ENCODE measurements at places on chromosomes 5 and 9.

DNA sequence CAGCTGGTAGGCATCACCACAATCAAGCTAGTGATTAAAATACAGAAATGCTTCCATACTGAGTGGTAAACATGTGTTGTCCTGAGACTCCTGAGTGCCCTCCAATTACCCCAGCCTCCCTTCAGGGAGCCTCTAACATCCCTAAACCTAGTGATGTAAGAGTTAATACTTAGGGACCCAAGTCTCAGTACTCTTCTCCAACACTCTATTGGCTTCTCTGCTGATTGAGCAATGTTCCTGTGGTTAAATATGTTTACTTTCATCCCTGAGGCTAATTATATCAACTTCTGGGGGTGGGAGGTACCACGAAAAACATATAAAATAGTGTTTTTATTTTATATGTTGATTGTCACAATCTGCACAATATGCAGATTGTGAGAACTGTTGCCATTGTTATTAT lies 5.0 kb downstream of the GRXCR2 start:
- DNase-seq = no peak

- DNase-seq = no peak
Observed at GRCh38 chr5:169744336-169744735, 107.3 kb downstream of the DOCK2 start.

DNA sequence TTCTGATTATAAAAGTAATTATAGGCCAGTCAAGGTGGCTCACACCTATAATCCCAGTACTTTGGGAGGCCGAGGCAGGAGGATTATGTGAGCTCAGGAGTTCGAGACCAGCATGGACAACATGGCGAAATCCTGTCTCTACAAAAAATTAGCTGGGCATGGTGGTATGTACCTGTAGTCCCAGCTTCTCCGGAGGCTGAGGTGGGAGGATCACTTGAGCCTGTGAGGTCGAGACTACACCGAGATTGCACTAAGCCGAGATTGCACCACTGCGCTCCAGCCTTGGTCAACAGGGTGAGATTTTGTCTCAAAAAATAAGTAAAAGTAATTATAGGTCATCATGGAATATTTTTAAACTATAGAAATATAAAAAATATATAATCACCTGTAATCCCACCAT lies 18.1 kb downstream of the IRF1 start:
- DNase-seq = no peak

DNA sequence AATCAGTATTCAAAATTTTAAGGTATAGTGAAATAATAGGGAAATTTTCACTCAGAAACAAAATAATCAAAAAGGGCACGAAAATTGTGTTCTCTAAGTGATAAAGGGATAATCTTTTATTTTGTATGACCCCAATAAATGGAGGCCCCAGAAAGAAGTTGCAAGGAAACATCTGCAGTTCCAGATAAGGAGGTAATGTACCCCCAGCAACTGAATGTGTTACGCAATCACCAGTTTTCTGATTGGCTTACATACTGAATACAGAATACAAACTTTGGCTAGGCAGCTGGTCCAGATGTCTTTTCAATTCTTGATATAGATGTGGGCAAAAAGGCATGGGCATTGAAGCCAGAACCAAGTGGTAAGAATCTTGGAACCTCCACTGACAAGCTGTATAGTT lies 1.7 kb upstream of the TOPORS start:
- DNase-seq = no peak

DNA sequence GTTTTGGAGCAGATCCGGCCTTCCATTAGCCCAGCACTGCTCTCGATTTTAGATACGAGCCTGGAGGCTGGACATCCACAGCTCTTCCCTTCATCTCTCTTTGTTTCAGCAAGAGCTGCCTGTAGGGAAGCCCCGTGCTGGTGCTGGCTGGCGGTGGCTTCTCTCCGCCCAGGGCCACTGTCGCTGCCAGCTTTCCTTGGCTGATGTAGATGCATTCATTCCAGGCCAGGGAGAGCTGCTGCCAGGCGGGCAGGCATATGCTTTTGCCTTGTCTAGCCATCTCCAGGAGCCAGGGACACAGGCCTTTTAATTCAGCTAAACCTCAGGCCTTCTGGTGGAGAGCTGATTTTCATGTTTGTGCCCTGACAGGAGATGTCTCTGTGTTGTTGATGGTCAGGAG lies 409.3 kb upstream of the CLINT1 start:
- no peak for DNase-seq

DNA sequence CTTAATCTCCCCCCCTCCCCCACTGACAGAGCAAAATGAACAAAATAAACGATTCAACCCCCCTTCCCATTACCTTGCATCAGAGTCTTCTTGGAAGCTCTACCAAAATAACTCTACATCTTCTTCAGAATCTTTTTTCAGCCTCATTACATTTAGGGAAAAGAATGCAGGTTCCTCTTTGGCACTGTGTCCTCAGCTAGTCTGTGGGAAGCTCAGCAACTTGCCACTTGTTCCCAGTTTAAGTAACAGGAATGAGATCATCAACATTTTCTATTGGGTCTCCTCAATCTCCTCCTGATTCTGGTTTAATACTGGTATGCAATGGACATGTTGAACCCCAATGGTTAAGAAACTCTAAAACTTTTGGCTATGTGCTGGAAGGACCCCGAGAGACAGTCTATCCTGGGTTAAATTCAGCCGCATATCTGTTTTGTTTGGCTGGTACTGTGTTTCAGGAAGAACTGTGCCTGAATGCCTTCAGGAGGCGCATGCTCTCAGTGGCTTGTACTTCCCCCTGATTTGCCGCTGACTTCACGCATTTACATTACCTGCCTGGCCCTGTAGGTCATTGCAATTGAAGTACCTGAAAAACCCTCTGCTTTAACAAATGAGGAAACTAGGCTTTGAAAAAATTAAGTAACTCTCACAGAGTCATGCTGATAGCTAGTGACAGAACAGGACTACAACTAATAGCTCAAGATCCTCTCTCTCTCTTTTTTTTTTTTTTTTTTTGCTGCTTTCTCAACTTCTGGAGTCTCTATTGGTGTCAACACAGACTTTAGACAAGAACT lies 78.1 kb upstream of the HMHB1 start:
- DNase-seq = no peak

DNA sequence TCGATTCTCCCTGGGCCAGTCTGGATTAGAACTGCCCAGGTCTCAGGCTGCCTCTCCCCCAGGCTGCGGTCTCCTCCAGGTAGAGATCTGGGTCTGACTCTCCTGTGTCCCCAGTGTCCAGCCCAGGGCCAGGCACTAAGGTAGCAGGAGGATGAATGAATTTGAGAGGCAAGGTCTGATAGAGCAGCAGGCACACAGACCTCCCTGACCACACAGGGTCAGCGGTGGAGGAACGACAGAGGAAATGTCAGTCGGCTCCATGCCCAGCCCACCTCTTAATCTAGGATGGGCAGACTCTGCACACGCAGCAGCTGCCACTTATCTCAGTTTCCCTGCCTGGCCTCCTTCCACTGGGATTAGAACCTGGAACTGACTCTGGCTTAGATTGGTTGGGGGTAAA lies 272.7 kb upstream of the MVB12B start:
- no peak for DNase-seq

DNA sequence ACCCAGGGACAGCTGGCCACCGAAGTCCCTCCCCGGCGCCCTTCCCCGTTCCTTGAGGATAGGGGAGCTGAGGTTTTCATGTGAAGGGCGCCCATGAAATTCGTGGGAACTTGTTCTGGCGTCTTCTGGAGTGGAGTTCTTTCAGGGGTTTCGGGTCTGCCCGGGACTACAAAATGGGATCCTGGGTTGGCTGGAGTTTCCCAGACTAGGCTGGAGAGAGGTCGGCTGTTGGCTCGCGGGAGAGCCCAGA lies 3.6 kb upstream of the RGMB start:
- DNase-seq = no peak

GRCh38 chr5:133359861-133360260 lies 252.5 kb downstream of the FSTL4 start:
- DNase-seq = no peak

DNA sequence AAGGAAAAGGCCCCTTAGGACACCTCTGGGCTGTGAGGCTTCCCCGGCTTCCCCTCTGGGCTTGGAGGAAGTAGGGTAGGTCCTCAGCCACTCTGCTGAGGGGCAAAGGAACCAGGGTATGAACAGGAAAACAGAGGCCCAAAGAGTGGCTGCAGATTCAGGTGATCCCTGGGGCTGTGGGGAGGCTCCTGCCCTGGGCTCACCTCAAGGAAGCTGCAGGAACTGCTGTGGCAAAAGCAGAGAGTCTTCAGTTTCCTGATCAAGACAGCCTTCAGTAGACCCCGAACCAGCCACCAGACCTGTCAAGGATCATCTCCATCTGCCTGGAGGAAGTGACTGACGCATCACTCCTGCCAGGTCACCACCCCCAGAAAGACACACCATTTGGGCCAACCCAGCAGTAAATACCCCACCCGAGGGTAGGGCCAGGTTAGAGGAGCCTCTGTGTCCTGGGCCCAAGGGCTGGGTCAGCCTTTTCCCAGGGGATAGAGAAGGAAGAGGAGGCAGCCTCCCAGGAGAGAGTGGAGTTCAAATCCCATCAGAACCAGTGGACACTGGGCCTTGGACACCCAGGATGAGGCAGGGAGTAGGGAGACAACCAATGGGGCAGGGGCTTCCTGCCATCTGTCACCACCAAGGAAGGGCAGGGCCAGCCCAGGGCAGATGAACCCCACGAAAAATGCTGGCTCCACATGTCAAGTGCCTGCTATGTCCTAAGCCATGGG lies 5.8 kb upstream of the ST6GALNAC6 start:
- DNase-seq = peak; percentile 49

- DNase-seq = no peak
Observed at GRCh38 chr9:73050065-73050816, 97.4 kb upstream of the ALDH1A1 start.

- DNase-seq = no peak
Observed at GRCh38 chr5:1118231-1118698, 6.4 kb upstream of the SLC12A7 start.

DNA sequence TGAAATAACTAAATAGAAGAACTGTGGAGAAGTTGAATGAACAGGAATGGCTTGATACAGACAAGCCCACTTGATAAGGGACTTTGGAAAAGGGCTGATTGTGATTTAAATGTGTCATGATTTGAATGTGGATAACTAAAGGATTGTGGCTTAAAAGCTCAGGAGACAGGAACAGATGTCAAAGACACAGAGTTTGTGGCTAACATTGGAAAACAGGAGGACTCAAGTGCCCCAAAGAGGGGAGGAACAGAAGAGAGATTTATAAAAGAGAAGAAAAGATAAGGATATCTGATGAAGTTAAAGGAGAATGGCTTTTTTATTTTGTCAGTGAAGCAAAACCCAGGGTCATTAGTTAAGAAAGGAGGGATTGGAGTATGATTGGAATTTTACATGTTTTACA lies 124.2 kb upstream of the TRPM3 start:
- DNase-seq = no peak

- no peak for DNase-seq
Observed at GRCh38 chr5:149961957-149962409, 1.4 kb downstream of the SLC26A2 start.

- no peak for DNase-seq
Observed at GRCh38 chr9:116549061-116549664, 137.9 kb upstream of the TRIM32 start.

- no peak for DNase-seq
Observed at GRCh38 chr5:174720612-174721529, 3.5 kb upstream of the MSX2 start.

GRCh38 chr9:131872702-131873101 lies 132.8 kb upstream of the RAPGEF1 start:
- no peak for DNase-seq

DNA sequence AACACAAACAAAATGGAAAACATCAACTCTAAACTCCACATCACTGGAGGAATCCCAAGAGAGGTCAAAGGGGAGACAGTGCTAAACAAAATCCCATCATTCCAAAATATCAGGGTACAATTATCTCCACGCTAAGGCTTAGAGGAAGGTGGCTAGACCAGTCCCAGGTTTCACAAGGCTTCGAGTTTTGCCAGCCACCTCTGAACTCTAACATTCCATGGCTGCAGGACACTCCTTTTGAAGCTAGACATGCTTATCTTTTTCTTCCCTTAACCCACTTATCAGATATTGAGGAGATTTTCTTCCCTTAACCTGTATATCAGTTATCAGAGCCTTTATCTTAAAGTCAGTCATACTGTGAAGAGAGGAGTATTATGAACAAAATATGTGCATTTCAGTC lies 53.3 kb downstream of the GLDC start:
- DNase-seq = no peak

- no peak for DNase-seq
Observed at GRCh38 chr5:164000241-164000640, 494.8 kb downstream of the MAT2B start.

DNA sequence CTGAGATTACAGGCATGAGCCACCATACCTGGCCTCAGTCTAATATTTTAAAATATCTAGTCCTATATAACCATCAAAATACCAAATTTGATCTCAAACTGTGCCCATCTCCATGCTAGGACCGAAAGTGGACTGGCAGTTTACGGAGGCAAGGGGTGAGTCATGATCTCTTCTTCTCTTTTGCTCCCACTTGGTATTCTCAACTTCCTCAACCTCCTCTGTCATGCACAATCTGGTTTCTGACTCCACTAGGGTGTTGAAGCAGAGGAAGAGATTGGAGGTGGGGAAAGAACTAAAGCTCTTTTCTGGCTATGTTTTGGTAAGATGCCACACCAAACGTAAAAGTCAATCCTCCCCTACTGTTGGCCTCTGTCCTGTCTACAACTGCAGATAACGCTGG lies 55.9 kb upstream of the CEMIP2 start:
- no peak for DNase-seq

GRCh38 chr5:72498284-72498683 lies 8.9 kb downstream of the ZNF366 start:
- DNase-seq = no peak

DNA sequence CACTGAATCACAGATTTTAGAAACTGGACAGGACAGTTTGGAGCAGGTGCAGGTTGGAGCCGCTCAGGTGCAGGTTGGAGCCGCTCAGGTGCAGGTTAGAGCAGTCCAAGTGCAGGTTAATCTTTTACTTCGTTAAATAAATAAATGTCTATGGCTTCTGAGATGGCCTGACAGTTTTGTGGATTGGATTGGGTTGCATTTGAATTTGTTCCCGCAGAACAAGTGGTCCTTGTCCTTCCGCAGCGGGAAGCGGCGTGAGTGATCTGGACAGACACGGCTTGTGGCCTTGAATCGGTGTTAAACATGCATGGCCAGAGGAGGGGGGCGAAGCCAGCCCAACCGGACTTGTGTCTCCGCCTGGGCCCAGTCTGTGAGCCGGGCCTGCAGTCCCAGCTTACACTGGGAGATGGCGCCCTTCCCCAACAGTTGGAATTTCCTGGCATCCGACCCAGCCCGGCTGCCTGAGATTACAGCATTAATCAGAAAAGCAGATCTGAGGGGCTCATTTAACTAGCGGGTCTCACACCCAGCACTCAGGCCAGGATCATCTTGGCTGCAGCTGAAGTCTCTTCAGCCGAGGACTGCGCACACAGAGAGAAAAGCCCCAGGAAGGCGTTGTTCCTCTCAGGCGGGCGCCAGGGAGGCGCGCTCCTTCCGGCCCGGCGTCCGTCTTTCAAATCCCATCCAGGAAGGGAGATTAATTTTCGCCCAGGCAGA lies 1.5 kb upstream of the OLFM1 start:
- DNase-seq = no peak

- DNase-seq = no peak
Observed at GRCh38 chr5:18675041-18675440, 1040.8 kb downstream of the TAF11L14 start.

DNA sequence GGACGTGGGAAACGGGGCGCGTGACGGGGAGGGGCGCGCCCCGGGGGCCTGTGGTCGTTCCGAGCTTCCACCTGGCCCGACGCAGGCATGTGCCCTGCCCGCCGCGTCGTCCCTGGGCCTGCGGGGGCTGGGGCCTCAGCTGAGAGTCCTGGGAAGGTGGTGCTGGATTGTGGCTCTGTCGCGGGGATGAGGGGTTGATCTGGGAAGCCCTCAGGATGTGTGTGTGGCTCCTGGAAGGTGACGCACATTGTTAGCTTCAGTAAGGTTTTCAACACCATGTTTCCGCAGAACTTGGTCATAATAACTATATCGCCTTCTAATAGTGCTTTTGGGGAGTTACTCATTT lies 589.1 kb downstream of the MTRR start:
- DNase-seq = no peak
